Keratinocyte (primary cell): ENCODE measurements at places on chromosomes 3 and 15.

- no peak for DNase-seq
Observed at GRCh38 chr3:8665407-8665896, 20.9 kb upstream of the SSUH2 start.

GRCh38 chr15:89506026-89506686 lies 9.8 kb upstream of the RHCG start:
- DNase-seq = no peak

DNA sequence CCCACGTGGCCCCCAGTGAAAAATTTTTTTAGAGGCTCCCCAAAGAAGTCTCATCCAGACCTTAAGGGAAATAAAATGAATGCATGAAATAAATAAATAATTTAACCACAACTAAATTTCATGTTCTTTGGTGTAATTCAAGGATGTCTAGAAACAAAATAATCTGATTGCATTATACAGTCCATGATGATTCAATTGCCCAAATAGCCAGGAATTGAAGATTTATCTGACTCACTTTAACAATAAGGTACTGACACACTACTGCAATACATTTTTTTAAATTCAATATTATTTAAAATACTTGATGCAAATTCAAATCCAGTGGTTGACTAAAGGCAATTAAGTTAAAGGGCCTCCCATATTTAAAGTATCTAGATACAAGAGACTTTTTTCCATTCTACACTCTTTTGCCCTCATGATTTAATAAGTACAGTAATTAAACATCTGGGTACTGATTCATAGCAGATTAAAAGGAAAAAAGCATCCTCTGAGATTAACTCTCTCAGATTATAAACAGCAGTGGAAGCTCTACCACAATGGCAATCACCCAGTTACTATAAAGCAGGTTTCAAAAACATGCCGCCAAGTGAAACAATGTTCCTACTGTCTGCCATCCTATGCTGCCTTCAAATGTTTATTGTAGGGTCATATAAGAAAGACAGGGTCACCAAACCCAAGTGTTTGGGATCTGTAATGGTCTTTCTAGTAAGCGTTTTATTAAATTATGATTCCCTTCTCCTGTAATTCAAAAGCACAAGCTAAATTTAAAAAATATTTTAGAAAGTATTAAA lies 9.9 kb downstream of the UQCC5 start:
- DNase-seq = no peak

DNA sequence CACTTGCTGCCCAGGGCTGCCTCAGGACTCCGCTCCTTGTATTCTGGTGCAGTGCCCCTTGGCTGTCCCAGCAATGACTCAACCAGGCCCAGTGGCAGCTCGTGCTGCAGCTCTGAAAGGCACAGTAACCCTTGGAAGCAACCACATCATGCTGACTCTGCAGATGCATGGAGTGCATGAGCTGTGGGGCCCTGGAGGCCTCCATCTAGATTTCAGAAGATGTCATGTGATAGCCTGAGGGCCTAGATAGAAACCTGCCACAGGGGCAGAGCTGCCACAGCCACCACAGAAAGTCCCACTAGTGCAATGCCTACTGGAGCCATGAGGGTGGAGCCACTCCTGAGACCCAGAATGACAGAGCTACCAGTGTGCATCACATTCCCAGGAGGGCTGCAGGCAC lies 117.1 kb upstream of the SMAD3 start:
- DNase-seq = no peak

DNA sequence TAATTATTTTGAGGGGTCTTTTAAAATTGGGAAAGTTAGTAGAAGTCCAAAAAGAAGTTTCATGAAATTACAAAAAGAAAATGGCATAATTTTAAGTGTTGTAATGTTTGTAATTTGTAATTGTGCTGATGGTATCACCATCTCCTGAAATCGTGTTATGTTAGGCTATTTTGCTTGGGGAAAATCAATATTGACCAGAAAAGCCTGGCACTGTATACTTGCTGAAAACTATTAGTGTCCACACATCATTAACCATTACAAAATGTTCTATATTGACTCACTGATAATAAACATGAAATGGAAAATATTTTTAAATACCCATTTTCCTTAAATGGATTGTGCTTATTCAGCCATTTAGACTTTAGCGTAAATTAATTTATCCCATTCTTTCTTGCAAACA lies 40.3 kb upstream of the ZBED2 start:
- no peak for DNase-seq

DNA sequence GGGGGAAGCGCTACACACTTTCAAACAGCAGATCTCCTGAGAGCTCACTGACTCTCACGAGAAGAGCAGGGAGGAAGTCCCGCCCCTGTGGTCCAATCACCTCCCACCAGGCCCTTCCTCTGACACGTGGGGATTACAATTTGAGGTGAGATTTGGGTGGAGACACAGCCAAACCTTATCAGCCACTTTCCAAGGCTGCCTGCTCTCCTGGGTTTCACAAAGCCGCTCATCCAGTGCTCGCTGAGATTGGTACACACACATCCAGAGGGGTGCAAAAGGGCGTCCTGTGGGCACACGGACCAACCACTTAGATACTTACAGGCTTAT lies 23.1 kb downstream of the XXYLT1 start:
- DNase-seq = no peak

DNA sequence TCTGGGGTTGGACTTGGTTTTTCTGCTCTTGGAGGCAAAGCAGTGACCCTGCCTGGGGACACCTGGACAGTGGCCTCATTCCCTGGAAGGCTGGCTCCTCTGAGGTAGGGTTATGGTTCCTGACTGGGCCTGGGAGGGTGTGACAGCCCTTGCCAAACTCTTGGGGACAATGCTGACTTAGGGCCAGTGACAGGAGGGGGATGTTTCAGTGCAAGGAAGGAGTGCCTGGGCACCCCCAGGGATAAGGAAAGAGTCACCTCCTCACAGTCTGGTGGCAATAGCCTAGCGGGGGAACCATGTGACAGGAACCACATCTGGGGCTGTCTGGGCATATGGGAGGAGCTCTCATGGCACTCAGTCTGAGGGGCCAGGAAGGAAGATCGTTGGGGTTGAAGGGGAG lies 91.8 kb downstream of the ABHD5 start:
- no peak for DNase-seq

- no peak for DNase-seq
Observed at GRCh38 chr15:27867861-27868260, 231.3 kb downstream of the OCA2 start.

DNA sequence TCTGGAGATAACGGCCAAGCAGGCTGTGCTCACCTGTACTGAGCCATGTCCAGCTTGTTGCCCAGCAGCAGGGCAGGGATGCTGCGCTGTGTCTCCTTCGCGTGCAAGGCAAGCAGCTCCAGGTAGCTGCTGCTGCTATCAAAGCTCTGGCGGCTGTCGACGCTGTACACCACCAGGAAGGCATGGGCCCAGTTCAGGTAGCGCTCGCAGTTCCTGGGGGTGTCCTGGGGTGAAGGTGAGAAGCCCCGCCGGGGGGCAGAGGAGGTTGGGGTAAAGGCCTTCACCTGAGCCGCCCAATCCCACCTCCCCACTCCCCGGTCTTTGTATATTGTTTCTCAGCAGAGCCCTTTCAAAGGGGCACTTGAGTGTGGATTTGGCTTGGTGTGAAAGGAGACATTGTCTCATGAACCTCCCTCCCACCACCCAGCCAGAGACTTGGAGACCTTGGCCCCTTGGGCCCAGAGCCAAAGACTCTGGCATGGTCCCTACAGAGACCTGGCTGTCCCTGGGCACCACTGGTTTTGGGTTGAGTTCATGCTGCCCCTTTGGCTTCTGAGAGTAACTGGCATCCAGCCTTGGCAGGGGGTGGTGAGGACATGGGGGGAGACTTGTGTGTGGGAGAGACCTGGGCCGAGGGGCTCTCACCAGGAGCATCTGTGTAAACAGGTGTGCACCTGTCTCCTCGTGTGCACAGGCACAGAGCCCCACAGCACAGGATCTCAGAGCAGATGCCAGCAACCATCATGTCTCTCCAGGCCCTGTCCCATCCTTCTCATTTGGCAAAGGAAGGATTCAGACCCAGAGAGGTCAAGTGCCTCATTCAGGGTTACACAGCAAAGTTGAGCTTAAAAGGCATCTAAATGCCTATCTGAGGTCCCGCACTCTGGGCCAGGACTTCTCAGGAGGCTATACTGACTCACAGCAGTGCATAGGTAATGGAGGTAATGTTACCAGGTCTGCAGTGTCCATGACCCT lies 9.1 kb downstream of the RASL12 start:
- no peak for DNase-seq

- no peak for DNase-seq
Observed at GRCh38 chr15:58698887-58699641, 50.4 kb downstream of the ADAM10 start.

GRCh38 chr3:40083066-40083465 lies 226.4 kb upstream of the EIF1B start:
- no peak for DNase-seq

- DNase-seq = no peak
Observed at GRCh38 chr3:4033296-4033695, 234.1 kb downstream of the LRRN1 start.

GRCh38 chr15:82178061-82178460 lies 84.5 kb downstream of the EFL1 start:
- no peak for DNase-seq

GRCh38 chr15:66897971-66898370 lies 167.4 kb upstream of the SMAD3 start:
- DNase-seq = no peak

DNA sequence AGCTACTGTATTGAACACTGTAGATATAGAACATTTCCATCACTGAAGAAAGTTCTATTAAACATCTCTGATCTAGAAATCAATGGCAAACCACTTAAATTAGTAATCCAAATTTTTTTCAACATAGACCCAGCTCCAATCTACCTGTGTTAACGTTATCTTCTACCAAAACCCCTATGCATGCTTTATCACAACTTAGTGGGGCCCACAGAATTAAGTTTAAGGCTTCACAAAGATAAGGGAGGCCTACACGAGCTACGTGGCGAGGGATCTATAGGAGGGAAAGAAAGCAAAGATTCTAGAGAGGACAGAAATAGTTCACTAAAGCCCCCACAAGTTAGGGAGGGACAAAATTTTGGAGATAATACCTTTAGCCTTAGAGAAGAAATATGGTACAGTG lies 116.1 kb downstream of the TFDP2 start:
- DNase-seq = no peak

DNA sequence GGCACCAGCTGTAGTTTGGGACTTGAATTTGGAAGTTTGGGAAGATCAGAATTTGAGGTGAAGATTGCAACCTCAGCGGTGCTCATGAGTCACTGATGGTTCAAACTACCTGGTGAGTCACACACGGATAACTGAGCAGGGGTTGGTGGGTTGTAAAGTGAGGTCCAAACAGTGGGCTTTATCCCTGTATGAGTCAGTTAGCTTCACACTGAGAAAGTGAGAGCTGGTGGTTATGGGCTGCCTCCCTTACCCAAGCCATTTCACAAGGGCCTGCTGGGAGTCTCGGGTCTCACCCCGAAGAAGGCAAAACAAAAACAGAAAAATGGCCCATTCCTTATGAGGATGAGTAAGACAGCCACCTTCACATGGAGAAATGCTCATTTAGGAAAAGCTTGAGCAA lies 77.0 kb downstream of the ITGA11 start:
- no peak for DNase-seq

GRCh38 chr3:181794011-181794790 lies 82.5 kb downstream of the SOX2 start:
- DNase-seq = no peak
